ENCODE measurements at places on chromosomes 12 and 14.

DNA sequence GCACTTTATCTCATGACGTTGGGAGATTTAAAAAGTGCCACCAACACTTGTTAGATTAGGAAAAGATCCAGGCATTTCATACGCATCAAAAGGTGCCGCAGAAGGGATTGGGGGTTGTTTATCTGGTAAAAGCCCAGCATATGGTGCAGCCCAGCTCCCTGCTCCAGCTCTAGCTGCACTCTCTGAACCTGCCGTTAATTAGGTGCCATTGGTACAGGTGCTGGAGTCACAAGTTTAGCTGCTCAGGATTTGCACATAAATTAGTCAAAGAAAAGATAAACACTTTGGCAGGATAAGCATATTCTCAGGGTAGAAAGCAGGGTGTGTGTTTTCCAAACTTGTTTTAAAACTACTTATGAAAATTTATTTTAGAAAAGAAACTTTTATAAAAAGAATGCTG, 932.6 kb upstream of the TMEM132C start:
- no peak for DNase-seq

DNA sequence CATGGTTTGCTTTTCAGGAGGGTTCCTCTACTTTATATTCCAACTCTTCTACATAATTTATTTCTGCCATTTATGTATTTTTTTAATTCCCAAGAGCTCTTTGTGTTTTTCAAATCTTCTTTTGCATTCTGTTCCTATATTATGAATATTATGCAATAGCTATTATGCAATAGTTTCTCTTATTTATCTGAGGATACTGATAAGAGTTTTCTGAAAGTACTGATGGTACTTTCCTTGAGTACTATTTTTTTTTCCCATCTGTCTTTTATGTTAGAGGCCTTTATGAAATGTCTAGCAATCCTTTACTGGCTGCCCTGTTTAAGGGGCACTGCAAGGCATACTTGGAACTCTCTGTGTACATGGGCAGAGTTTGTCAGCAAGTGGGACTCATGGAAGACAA, 93.4 kb downstream of the SLC41A2 start:
- DNase-seq, result no peak

GRCh38 chr12:106745181-106745745, 29.2 kb upstream of the RIC8B start:
- DNase-seq, result no peak

- DNase-seq, result peak; percentile 94
Observed at GRCh38 chr14:71143381-71144290, 236.4 kb downstream of the PCNX1 start.

DNA sequence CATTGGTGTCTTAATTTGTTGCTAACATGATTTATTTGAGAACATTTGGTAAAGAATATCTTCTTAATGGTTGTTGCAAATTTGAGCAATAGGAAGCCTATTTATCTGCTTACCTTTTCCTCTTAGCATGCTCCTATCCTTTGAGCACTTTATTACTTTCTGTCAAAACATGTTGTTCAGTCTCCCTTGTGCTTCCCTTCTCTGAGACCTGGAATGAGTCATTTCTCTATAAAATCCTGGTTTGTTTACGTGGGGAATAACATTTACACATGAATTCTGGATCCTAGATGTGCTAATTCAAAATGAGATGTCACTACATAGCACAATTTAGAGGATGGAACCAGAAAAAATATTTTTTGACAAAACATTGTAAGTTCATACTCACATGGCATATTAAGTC, 844.0 kb upstream of the LRFN5 start:
- no peak for DNase-seq

DNA sequence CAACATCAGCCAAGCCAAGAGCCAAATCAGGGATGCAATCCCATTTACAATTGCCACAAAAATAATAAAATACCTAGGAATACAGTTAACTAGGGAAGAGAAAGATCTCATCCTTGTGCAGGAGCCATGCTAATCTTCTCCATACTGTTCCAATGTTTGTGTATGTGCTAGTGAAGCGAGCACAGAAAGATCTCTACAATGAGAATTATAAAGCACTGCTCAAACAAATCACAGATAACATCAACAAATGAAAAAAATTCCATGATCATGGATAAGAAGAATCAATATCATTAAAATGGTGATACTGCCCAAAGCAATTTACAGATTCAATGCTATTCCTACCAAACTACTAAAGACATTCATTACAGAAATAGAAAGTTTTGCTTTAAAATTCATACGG, 215.6 kb downstream of the FOXG1 start:
- no peak for DNase-seq

Measured in fibroblast of skin of right biceps (primary cell).